ENCODE measurements at places on chromosomes 2 and 18.

- peak; percentile 89 for DNase-seq
Observed at GRCh38 chr2:2848621-2849333, 517.7 kb upstream of the MYT1L start.

- no peak for DNase-seq
Observed at GRCh38 chr2:240369801-240370585, 65.5 kb upstream of the GPC1 start.

- DNase-seq: no peak
Observed at GRCh38 chr2:48588745-48589144, 28.9 kb upstream of the GTF2A1L start.

DNA sequence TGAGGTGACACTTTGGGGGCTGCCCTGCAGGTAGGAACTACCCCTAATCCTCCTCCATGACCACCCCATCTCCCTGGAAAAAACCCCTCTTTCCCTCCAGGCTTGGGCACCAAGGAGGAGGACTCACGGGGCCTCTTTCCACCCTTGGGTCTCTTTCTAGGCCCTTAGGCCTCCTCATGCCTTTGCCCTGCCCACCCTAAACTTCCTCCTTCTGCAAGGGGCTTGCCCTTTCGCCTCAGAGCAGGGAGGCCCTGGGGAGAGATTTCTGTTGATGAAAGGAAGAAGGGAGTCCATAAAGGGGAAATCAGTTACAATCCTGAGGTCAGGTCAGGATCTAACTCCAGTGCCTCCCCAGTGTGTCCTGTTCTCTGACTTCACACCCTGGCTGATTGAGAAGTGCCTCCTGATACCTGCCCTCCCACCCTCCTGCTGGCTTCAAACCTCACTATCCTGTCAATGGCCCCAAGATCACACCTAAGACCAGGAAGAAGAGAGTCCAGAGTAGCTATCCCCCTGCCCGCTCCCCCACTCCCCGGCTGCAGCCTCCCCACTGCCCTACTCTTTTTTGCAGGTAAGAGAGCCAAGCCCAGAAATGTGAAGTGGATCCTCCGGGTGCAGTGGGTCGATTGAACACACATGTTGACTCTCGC lies 16.7 kb upstream of the TNS1 start:
- DNase-seq: no peak

DNA sequence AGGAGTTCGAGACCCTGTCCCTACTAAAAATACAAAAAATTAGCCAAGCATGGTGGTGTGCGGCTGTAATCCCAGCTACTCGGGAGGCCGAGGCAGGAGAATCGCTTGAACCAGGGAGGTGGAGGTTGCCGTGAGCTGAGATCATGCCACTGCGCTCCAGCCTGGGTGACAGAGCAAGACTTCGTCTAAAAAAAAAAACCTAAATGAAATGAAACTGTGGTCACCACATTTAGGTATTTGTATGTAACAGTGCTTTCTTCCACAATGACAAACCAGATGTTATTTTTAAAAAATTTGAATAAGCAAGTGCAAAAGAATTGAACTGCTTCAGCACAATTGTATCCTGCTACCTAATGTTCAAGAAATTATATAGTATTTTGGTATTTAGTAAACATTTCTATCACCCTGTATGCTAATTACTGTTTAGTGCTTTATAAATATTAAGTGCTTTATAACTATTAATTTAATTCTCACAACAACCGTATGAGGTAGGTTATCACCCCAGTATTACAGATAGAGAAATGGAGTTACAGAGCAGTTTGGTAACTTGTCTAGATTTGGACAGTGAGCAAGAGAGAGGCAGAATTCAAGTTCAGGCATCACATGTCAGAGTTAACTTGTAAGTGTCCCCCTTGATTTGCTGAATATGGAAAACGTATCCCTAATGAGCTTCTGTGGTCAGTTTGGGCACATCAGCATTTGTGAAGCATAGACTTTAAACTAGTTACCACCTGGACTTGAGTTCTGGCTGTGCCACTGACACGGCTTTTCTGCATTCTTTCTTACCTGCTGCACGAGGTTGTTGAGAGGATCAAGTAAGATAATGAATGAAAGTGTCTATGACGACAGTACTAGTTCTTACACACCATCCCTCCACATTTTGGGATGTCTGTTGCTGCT lies 14.4 kb downstream of the PHLPP1 start:
- no peak for DNase-seq

Measured in NCI-H524 treated with DMSO at 0.1 percent for 48 hours (cell line).